ENCODE measurements at places on chromosomes 6 and 20.

DNA sequence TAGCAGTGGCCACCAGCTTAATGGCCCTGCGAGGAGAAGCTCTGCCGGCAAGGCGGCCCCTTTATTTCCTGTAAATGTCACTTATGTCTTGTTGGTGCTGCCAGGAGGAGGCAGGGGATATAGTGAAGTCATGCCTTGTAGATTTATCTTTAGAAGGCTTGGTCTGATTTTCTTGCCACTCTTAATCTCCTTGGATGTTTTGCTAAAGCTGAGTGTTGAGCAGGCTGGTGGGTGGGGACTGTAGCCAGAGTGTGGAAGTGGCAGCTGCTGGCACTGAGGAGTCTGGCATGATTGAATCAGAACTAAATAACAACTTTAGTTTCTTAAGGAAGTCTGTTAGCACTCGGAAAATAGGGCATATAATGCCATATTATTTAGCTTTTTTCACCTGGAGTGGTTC is 77.9 kb downstream of the PHF20 start:
- DNase-seq = no peak

- no peak for DNase-seq
Observed at GRCh38 chr6:40308533-40309306, 278.4 kb downstream of the LRFN2 start.

DNA sequence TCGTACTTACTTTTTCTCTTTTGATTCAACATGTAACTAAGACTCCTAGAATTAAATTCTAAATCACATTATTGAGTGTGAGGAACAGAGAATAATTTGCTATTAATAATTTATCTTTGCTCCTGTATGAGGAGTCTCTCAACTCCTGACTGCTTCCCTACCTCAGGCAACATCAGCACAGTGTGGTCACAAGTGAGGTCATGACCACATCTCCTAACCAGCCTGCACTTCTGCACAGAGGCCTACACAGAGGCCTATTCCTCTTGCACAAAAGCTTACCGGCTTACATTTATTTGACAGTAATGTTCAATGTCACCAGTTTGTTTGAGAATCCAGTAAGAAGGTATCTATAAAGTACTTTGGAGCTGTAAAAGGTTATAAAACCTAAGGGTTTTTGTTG is 637.4 kb upstream of the MARCKS start:
- DNase-seq = no peak

DNA sequence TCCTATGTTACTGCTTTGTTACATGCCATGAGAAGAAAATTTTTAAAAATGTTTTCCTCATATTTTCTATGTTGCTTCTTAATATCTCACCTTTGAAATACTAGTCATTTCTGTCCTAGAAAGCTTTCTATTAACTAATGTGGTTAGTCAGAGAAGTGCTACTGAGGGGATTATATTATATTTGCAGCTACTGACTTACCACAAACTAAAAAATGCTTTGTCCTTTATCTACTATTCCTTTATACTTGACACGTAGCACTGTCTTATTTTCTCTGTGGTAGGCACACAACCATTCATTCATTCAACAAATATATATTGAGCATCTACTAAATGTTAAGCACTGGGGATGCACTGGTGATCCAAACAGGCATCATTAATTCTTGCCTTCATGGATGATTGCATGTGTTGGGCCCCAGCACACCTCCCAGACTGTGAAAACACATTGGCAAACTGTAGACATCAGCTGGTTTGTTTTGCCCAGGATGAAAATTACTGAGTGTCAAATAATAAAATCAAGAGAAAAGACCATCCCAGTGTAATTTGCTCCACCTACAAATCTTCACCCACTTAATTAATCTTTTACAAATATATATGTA is 10.7 kb upstream of the MLIP start:
- DNase-seq = no peak

DNA sequence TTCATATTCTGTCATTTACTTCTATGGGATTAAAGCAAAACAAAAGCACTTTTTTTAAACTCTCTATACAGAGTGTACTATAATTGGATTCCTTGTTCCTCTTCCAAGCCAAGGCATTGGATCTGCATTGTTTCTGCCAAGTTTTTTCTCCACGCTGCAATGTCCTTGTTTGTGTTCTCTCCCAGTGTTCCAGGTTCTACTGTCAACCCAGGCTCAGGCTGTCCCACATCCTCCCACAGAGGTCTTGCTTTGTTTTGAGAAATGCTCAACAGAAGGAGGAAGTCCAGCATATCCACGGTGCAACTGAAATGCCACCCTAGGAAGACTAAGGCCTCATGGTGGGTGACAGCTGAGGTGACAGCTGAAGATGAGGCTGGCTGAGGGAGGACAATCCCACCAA is 287.1 kb upstream of the PRDM1 start:
- DNase-seq = no peak

DNA sequence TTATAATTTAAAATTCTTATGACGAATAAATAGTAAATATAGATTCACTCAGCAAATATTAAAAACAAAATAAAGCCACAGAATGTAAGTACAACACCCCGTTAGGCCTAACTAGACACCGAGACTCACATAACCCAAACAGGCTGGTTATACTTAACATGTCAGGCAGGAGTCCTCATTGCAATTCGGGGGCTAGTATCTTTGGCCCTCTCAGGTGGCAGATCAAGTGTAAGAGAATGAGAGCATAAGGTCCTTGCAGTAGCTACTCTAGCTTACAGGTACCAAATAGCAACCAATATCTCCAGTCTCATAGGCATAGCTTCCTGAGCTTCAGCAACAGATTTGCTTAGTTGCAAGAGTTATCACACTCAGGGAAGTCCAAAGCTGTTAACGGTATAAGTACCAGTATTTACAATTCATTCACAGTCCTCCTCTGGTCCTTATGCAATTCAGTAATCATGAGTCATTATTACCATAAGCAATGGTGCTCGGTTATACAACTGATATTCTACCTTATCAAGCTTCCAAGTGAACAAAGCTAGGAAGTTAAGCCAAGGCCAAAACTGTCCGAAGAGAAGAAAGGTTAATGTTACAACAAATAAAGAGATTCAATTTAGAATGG is 20.1 kb downstream of the REV3L start:
- DNase-seq = no peak

GRCh38 chr6:107989166-107990094 is 31.4 kb upstream of the SEC63 start:
- no peak for DNase-seq

DNA sequence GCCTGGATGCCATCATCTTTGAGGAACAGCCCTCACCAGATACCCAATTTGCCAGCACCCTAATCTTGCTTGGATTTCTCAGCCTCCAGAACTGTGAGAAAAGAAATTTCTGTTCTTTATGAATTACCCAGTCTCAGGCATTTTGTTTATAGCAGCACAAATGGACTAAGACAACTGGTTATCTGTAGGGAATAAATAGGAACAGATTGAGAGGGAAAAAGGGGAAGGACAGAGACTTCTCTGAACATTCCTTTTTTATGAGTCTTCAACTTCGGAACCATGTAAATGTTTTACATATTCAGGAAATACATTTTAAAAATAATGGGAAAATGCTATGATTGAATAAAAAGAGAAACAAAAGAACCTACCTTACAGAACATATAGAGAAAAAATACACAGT is 20.9 kb downstream of the KCTD20 start:
- DNase-seq = no peak

DNA sequence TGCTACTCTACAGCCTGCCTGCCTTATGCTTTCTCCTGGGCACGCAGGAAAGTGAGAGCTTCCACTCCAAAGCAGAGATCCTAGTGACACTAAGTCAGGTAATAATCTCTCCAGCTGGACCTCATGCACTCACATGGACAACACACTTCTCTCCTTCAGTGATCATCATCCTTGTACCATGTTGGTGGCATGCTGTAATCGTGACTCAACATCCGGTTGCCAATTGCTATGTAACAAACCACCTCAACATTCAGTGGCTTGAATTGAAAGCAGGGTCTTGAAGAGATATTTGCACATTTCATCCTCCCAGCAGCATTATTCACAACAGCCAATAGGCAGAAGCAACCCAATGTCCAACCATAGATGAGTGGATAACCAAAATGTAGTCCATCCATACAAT is 40.3 kb upstream of the PPP1R3G start:
- no peak for DNase-seq

- DNase-seq = peak; percentile 14
Observed at GRCh38 chr20:16069389-16070010, 503.7 kb downstream of the KIF16B start.

Data from kidney epithelial cell (primary cell).